NCI-H1436 (cell line): ENCODE measurements at places on chromosomes 2 and 18.
A peak's percentile ranks its signal among the peaks of the same experiment; 100 is the strongest.

DNA sequence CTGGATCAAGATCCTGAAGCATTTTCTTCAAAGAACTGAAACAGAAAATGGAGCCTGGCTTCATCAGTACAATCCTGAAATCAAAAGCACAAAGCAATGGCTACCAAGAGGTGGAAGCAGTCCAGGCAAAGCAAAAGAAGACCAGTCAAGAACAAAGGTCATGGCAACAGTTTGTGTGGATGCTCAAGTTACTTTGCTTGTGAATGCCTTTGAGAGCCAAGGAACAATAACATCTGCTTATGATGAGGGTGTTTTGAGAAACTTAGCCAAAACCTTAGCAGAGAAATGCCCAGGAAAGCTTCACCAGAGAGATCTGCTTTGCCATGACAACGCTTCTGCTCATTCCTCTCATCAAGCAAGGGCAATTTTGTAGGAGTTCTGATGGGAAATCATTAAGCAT lies 723.1 kb downstream of the TMEM182 start:
- no peak for DNase-seq

DNA sequence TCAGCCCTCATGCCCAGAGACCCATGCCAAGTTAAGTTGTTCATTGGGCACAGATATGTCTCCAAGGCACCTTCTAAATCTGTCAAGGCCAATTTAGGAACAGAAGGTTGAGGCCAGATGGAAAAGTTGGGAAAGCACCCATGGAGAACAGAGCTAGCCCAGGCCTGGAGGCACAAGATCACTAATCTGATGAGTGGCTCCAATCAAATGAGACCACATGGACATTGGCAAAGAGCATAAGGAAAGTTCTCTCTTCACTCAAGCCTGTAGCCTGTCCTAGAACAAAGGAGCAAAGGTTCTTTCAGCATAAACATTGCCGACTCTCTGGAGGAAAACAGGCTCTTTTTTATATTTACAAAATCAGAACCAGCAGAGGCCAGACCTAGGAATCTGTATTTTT lies 154.8 kb downstream of the RNF152 start:
- no peak for DNase-seq

- DNase-seq: no peak
Measured at GRCh38 chr2:160324917-160325316, 124.8 kb upstream of the ITGB6 start.

DNA sequence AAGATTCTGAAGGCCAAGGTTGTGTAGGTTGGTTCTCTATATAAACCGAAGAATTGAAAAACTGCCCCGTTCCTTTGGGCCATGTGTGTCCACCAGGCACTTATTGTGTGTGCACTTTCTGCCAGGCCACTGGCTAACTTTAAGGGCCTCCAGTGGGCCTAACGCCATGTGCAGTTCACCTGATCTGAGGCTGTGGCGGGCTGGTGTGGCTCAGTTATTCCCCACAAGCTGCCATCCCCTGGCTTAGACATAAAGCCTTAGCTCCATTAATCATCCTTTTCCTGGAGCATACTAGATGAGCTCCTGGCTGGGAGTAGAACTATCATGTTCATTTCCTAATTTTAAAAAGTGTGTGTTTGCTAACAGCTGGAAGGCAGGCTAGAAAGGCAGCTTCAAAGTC lies 304.1 kb upstream of the TNP1 start:
- DNase-seq: no peak

GRCh38 chr2:238369591-238370040 lies 49.3 kb downstream of the TRAF3IP1 start:
- no peak for DNase-seq

GRCh38 chr18:36322734-36323133 lies 25.2 kb downstream of the FHOD3 start:
- no peak for DNase-seq

DNA sequence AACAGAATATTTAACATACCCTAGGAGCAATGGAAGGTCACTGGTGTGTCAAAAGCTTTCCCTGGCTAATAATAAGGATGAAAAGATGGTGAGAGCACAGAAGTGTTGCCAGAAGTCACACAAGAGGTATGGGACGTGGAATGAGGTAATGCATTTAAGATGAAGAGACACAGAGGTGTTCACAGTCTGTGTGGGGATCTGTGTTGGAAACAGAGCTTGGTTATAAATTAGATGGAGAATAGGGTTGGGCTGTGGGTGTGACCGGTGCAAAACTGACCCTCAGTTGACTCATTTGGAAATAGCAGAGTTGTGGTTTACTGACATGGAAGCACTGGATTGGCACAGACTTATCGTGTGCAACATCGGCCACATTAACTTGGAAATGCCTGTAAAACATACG lies 372.5 kb downstream of the SATB2 start:
- DNase-seq: no peak

- DNase-seq: no peak
Measured at GRCh38 chr18:73235491-73235890, 367.7 kb upstream of the NETO1 start.

- no peak for DNase-seq
Measured at GRCh38 chr2:177044671-177045070, 167.9 kb upstream of the HNRNPA3 start.

GRCh38 chr2:74886811-74887210 lies 52.9 kb downstream of the HK2 start:
- DNase-seq: no peak

DNA sequence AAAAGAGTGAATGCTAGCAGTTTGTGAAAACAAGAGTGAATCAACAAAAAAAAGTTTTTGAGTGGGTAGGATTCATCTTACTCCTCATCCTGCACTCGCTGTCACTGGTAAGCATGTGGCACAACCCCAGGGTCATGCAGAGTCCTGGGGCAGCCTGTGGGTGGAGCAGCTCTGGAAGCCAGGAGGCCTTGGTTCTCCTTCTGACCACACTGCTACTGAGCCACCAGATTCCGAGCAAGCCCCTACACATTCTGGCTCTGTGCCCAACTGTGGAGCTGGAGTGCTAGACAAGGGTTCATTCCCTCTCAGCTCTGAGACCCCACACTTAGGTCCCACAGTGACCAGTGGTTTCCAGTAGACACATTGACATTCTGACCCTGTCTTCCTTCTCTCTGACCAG lies 670.6 kb downstream of the BCL11A start:
- DNase-seq: no peak

DNA sequence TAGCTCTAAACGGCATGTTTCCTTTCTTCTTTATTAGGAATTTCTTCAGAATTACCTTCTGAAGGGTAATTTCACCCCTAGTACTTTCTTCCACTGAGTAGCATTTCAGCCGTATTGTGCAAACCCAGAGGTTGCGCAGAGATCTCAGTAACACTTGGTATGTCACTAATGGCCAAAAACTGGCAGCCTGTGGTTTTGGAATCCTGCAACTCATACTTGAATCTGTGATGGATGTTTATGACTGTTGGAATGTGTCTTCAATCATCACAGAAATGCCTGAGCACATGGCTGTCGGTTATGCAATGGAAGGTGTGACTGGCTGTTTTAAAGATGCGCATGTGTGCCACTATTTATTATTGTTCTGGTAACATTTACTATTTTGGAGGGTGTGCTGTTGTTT lies 100.0 kb downstream of the COLEC12 start:
- DNase-seq: no peak

DNA sequence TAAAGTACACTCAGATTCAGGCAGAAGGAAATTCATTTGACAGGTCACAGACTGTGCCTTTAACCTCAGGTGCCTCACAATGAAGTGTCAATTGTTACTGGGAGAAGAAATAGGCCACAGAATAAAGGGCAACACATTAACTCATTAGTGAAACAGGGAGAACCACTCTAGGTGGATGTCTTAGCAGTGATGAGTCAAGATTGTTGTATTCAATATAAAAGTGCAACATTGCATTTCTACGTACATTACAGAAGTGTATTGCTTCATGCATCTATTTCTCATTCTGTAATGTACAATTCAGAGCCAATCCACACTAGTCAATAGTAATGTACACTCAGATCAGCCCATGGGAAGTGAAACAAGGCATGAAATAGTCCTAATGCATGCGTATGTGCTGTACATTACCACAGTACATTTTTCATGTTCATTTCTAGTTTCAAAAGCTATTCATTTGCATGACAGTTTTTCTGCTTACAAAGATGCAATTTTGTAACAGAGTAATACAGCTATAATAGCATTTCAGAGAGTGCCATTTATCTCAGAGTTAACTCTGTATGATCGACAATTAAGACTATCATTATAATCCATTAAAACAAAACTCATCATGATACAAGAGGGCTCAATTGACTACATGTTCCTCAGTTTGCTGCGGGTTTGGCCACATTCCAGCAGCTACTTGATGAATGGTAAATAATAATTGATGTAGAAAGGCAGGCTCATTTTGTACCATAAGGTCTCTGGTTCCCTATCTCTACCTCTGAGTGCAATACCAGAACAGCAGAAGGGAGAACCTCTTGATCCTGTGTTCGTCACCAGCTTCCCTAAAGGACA lies 12.2 kb upstream of the ARL5A start:
- peak; percentile 43 for DNase-seq

GRCh38 chr2:41937464-41937906 lies 110.3 kb upstream of the PKDCC start:
- no peak for DNase-seq

DNA sequence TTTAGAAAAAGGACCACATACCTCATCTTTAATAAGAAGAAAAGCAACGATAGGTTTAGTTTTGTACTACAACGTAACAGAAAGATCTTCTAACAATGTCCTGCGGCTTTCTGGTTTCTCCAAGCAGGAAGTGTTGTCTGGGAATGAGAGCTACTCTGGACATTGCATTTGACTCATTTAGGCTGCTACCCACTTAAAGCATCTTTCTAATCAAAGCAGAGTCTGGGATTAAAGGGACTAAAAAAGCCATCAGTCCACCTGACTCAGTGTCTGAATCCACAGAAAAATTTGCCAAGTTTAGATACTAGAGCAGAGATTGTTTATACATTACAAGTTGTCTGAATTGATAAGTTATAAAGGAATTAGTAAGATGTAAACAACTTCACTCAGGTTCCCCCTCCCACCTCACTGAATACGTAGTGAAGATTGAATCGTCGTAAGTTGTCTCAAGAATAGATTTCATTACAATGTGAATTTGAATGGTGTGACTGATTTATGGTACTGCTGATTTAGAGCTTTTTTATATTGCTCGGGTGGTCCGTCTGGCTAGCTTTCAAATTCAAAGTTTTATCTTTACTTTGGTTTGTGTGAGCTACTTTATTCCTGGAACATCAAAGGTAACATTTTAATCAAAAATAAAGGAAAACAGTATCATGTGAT lies 70.2 kb upstream of the SMIM21 start:
- no peak for DNase-seq

DNA sequence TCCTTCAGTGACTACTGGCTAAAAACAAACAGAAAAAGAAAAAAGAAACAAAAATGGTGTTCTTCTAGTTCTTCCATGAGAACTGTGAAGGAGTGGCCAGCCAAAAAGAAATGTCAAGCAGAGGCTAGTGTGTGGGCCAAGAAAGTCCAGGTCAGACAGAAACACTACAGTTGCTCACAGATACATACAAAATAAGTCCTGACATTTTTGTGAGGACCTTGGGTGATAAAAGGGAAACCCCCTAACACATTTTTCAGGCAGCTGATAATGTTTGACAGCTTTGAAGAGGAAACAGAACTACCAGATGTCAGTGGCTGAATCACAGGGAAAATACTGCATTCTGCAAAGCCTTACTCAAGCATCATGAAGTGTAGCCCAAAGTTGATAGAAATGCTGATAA lies 28.1 kb downstream of the ARHGAP25 start:
- DNase-seq: no peak

DNA sequence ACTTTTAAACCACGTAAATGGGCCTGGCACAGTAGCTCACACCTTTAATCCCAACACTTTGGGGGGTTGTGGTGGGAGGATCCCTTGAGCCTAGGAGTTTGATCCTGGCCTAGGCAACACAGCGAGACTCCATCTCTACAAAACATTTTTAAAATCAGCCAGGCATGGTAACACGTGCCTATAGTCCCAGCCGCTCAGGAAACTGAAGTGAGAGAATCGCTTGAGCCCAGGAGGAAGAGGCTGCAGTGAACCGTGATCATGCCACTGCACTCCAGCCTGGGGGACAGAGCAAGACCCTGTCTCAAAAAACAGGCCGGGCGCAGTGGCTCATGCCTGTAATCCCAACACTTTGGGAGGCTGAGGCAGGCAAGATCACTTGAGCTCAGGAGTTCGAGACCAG lies 12.2 kb downstream of the ROCK1 start:
- DNase-seq: no peak

- no peak for DNase-seq
Measured at GRCh38 chr2:55894720-55895119, 28.9 kb downstream of the EFEMP1 start.

- DNase-seq: no peak
Measured at GRCh38 chr2:12282780-12283695, 433.7 kb upstream of the TRIB2 start.

GRCh38 chr2:215850380-215850779 lies 163.0 kb downstream of the MREG start:
- DNase-seq: no peak

DNA sequence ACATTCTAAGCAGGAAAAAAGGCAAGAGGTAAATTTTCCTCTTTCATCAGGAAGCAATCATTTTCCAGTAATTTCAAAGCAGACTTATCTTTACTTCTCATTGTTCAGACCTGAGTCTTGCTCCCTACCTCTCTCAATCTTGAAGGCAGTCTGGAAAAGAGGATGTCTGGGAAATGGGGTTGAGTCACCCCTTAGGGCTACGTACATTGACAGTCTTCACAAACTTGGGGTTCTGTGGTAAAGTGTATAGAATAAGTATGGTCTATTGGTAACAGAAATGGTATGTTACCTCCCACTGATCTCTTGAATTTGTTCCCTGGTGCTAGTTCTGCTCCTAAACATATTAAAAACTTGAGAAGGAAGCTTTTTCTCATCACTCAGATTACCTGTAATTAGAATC lies 361.3 kb downstream of the SS18 start:
- no peak for DNase-seq

- DNase-seq: no peak
Measured at GRCh38 chr2:18546567-18546966, 13.9 kb downstream of the RDH14 start.

GRCh38 chr2:64330281-64331113 lies 123.5 kb upstream of the LGALSL start:
- peak; percentile 91 for DNase-seq

DNA sequence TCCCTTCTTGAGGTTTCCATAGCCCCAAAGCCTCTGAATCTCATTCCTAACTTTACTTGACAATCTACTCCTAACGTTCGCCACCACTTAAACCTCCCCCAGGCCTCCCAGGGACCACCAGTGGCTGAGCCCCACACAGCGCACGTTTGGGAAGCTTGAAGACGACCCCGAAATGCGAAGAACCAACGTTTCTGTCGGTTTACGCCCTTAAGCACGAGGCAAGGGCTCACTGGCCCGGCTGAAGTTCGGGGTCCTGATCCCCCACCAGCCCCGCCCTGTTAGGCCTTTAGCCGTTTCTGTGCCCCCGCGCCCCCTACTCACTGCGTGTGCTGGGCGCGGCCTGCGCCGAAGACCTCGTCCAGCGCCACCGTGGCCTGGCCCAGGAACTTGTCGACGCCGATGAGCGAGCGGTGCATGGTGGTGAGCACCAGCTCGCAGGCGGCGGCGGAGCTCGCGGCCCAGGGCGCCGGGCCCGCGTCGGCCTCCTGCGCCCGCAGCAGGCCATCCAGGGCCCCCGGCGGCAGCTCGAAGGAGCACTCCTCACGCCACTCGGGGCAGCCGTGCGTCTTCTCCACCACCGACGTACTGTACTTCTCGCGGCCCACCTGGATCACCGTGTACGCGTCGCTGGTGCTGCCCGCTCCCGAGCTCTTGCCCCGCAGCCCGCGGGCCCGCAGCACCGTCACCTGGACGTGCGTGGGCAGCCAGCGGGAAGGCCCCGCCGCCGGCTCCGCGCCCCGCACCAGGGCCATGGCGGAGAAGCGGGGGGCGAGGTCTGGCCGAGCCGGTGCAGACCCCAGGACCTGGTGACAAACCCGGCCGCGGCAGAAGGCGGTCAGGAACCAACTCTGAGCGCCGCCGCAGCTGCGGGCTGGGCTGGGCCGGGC lies 479 bp downstream of the RAB11FIP5 start:
- DNase-seq: peak; percentile 9
